Mucosa of descending colon (tissue), 3 donors: ENCODE measurements at places on chromosomes 4 and X. TPM values are rescaled to one million over a fixed set of nuclear protein-coding genes. Genes with fewer than 3 reads are reported as not detected.

ADGRG2 gene
- total RNA-seq: 1.3 TPM

ENPEP gene
- 2.1 TPM for total RNA-seq

GEMIN8 gene
- 13.5 TPM for total RNA-seq

DNA sequence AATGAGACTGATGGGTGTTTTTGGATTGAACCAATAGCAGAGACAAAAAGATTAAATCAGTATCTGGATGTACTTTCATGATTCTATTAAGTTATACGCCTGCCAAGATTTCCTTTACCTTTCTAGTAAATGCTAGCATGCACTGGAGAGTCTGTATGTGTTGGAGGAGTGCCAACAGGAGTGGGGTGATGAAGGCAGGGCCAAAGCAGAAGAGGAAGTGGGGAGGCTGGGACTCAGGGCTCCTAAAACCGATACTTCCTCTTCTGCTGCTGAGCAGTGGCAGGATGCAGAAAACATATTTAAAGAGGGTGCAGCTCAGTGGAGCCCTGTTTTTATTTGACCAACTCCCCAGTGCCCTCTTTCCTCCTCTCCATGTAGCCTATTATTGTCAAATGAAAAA lies 5.6 kb downstream of the CYSLTR1 start:
- peak; percentile 48 for DNase-seq

DNA sequence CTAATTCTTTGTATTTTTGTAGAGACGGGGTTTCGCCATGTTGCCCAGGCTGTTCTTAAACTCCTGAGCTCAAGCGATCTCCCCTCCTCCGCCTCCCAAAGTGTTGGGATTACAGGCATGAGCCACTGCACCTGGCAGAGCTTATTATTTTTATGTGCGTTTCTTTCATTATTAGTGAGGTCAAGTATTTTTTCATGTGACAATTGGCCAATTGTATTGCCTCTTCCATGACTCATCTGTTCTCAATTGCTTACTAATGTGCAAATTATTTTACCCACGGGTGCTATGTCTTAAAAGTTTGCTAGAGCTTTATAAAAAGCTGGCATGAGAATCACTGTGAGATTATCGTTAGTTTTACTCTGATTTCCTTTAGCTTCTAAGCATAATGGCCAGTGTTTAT lies 13.0 kb upstream of the ARX start:
- DNase-seq: no peak

DNA sequence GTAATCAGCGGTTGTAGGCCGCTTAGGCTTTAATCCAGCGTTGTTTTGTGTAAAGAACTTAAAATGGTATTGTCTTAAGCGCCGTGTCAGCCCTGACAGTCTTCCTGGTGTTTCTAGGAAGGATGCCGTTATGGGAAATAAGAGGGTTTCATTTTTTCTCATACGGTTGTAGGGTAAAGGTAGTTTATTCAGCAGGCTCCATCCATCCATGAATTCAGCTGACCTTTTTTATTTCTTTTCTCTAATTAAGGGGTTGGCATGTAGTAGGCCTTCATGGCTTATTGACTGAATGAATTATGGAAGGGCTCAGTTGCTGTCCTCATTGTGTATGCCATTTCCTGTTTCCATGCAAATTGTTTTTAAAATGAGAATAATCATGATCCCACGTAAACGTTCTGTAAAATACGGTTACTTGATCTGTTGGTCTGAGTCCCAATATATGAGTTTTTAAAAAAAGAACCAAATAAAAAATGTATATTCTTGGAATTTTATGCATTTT lies 693 bp downstream of the OCIAD1 start:
- no peak for DNase-seq

GRCh38 chr4:36549252-36549651 lies 267.8 kb downstream of the DTHD1 start:
- no peak for DNase-seq

GRCh38 chrX:114581528-114582263 lies 2.2 kb upstream of the HTR2C start:
- no peak for DNase-seq

DNA sequence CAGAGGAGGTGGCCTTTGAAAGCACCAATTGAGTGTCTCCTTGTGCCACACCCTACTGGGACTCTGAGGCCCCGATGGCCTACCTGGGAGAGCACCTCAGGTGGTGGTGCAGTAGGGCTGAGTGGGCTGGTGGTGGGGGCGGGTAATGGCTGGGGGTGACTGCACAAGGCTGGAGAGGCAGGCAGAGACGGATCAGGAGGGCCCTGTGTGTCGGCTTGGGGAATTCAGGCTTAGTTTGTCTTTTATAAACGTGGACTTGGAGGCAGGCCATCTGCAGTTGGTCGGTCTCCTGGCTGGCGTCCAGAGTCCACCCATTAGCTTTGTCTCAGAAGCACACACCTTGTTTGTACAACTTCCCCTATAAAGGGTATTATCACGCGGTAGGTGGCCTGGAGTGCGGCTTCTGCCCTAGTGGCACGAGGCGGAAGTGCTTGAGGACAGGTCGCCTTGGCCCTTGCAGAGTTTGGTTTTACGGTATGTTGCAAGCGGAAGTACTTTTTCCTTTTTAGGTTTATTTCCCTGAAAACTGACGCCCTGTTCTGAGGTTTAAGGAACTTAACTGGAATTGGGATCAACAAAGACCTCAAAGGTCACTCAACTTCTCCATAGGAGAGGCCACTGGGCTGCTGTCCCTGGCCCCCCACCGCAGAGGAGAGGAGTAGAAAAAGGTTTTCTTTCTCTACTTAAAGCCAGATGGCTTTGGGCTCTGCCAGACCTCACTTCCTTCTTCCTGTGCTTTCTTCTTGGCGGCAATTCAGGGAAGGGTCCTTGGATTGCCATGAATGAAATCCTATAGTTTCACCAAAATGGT lies 8.0 kb downstream of the TBC1D14 start:
- DNase-seq: peak; percentile 93

DNA sequence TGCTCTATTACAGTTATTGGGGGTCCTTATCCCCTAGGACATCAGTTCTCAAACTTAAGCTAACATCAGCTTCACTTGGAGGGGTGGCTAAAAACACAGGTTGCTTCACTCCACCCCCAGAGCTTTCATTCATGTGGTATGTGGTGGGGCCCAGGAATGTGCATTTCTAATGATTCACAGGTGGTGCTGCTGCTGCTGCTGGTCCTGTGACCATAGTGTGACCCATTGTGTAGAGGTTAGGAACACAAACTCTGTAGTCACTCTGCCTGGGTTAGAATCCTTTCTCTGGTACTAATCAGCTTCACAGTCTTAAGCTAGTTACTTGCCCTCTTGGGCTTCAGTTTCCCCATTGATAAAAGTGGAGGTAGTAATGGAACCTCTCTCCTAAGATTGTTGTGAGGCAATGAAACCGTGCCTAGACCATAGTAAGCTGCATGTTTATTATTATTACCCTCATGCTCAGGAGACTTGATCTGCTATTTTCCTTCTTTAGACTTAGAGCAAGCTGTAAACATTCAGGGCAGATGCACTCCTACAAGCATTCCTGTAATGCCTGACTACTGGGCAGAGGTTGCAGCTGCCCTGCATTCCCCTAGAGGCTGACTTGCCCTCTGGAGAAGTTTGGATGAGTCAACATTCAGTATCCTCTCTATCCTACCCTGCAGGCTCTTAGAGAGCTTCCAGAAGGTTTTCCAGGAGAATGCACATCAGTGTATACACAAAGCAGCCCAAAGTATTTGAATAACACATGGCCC lies 94.1 kb upstream of the ACSL4 start:
- no peak for DNase-seq

GRCh38 chrX:130120746-130121504 lies 10.6 kb upstream of the ELF4 start:
- DNase-seq: peak; percentile 83

GRCh38 chr4:118034053-118034785 lies at the start of gene NDST3:
NDST3 (plus strand) TSS chr4:118034486; CDS start chr4:118053911, 19,425 bp downstream.
- peak; percentile 41 for DNase-seq

DNA sequence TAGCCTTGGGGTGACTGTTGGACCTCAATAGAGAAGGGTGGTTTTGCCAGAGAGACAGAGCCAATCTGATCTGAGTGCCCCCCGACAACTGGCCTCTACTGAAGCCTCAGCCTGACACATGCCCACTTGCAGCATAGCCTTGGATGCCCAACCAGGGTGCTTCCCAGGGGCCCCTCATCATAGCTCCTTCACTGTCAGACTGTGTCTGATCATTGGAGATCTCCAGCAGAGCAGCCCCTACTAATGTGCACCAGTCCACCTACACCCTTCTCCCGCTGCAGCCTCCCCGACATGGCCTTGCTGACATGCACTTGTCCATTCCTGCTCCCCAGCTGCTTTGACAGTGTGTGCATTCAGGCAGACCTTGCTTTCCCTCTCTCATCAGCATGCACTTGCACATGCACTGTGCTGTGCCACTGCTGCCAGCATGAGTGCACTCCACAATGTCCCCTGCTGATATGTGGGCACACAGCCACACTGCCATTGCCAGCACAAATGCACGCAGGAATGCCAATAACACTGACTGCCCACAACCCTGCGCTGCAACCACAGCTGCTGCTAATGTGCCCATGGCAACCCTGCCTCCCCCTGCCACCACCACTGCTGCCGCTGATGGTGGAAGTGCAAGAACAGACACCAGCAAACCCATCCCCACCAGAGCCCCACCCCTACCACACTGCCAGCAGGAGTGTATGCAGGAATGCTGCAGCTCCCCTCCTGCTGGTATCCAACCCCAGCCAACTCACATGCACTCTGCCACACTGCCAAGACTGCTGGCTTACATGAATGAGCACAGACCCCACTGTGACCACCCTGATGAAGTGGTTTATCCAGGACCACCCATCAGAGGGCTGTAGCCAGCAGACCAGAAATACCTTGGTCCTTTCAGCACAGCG lies 68.1 kb upstream of the ZMAT1 start:
- no peak for DNase-seq

DNA sequence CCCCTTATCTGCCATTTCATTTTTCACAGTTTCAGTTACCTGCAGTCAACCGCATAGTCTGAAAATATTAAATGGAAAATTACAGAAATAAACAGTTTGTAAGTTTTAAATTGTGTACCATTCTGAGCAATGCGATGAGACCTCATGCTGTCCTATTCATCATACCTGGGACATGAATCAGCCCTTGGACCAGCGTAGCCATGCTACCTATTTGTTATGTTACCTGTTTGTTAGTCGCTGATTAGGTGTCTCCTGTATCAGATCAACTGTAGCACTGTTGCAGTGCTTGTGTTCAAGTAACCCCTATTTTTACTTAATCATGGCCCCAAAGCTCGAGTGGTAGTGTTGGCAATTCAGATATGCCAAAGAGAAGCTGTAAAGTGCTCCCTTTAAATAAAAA lies 492.2 kb upstream of the AADAT start:
- no peak for DNase-seq

GRCh38 chr4:57074744-57075143 lies 35.4 kb downstream of the IGFBP7 start:
- no peak for DNase-seq

DNA sequence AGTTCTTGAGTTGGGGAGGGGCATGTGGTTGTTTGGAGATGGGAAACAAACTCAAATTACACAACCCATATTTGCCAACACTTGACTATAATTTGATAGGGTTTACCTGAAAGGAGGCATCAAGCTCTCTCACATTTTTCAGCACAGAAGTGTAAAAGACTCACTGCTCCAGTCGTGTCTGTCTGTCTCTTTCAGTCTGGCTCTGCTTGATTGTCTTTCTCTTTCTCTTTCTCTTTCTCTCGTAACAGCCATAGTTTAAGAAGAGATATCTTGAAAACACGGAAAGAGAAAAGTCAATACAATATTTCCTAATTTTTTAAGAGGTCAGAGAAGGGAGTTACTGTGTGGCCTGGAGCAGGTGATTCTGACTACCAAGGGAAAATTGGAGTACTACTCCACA lies 413.6 kb upstream of the CXorf51A start:
- no peak for DNase-seq

- no peak for DNase-seq
Observed at GRCh38 chrX:104564921-104565703, 887 bp upstream of the IL1RAPL2 start.

DNA sequence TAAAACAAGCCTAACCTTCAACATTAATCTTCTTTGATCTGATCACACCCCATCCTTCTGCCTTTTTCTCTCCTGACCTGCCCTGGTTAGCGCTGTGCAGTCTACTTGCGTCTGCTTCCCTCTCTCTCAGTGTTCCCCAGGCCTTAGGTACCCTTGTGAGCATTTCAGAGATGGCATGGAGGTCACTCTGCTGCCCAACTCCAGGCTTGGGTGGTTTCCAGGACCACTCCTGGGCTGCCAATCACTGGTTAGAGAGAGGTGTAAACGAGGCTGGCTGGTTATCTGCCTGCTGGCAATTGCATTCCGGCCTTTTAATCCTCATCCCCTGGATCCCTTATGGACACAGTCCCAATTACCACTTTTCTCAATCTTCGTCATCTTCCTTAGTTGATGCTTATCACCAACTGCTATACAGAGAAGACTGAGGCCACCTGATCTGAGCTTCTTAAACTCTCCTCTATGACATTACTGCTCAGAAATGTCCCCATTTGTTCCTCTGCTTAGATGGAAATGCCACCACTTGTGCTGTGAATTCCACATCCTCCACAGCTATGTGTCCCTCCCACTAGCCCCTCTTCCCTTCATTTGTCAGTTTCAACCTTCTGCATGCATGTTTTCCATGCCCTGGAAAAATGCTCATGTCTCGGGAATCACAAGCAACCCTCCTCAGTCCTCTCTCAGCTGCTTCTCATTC lies 29.0 kb upstream of the BCLAF3 start:
- no peak for DNase-seq

- DNase-seq: no peak
Observed at GRCh38 chr4:140003876-140004548, 150.0 kb downstream of the MAML3 start.

DNA sequence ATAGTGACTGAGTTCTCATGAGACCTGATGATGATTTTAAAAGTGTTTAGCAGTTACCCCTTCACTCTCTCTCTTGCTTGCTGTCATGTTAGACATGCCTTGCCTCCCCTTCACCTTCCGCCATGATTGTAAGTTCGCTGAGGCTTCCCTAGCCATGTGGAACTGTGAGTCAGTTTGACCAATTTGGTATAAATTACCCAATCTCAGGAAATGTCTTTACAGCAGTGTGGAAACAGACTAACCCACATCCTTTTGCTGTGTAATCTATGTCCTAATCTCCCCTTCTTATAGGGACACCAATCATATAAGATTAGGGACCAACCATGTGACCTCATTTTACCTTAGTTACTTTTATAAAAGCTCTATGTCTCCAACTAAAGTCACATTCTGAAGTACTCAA lies 677.8 kb downstream of the ADGRL3 start:
- no peak for DNase-seq

DNA sequence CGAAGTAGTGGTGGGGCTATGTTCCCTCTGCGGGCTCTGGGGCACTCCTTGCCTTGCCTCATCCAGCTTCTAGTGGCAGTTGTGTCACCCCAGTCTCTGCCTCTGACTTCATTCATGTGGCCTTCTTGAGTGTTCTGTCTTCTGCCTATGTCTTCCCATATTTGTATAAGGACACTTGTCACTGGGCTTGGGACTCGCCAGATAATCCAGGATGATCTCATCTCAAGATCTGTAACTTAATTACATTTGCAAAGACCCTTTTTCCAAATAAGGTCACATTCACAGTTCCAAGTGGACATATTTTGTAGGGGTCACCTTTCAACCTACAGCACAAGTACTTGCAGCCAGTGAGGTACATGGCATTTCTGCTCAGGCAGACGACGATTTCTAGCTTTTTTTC lies 30.3 kb upstream of the CLDN24 start:
- no peak for DNase-seq
